ENCODE measurements at places on chromosomes 1 and 21.

- no peak for DNase-seq
Observed at GRCh38 chr1:155226910-155227260, 18.4 kb downstream of the MTX1 start.

GRCh38 chr1:190634134-190634533 is 156.5 kb upstream of the BRINP3 start:
- DNase-seq: no peak

- no peak for DNase-seq
Observed at GRCh38 chr1:41767534-41768525, 150.9 kb downstream of the HIVEP3 start.

- DNase-seq: no peak
Observed at GRCh38 chr21:35149698-35150097, 100.6 kb upstream of the RUNX1 start.

GRCh38 chr21:42925114-42925926 is at the start of gene ERVH48-1:
ERVH48-1 (minus strand) TSS chr21:42925630; CDS start chr21:42919006, 6,624 bp downstream.
- DNase-seq: no peak

- no peak for DNase-seq
Observed at GRCh38 chr1:228465141-228465540, 22.0 kb upstream of the RNF187 start.

DNA sequence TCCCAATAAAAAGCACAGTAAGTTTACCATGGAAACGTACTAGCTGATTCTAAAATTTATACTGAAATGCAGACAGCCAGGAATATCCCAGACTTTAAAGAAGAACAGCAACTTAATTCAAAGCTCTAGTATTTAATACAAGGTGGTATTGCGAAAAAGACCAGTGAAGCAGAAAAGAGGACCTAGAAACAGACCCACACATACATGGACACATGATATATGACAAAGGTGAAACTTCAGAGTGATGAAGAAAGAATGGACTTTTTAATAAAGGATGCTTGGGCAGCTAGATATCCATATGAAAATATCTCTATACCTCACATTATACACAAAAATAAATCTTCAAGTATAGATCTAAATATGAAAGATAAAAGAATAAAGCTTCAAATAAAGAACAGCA is 62.6 kb downstream of the COP1 start:
- no peak for DNase-seq

GRCh38 chr1:72637593-72637992 is 355.3 kb upstream of the NEGR1 start:
- DNase-seq: no peak

- no peak for DNase-seq
Observed at GRCh38 chr1:164805399-164805798, 246.4 kb downstream of the PBX1 start.

GRCh38 chr1:10308001-10308400 is 90.9 kb upstream of the PGD start:
- DNase-seq: peak; percentile 16

- no peak for DNase-seq
Observed at GRCh38 chr1:48767975-48768510, 8.6 kb downstream of the BEND5 start.

GRCh38 chr1:47003896-47004403 is 19.5 kb upstream of the CYP4X1 start:
- DNase-seq: no peak

GRCh38 chr1:220184506-220184905 is 87.7 kb downstream of the RAB3GAP2 start:
- DNase-seq: no peak

DNA sequence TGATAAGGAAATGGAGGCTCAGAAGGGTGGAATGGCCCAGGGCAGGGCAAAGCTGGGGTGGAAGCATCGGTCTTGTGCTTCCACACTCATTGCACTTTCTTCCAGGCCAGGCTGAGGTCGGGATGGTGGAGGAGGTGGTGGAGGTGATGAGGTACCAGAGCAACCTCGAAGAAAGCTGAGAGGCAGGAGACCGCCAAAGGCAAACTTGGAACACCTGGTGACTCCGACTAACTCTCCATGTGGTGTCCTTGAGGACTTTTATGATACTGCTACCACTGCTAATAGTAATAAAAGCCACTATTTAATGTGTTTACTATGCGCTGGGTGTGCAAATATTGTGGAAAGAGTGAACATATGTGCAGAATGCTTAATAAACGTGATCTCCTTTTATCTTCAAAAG is 16.9 kb upstream of the BTG2 start:
- DNase-seq: no peak

DNA sequence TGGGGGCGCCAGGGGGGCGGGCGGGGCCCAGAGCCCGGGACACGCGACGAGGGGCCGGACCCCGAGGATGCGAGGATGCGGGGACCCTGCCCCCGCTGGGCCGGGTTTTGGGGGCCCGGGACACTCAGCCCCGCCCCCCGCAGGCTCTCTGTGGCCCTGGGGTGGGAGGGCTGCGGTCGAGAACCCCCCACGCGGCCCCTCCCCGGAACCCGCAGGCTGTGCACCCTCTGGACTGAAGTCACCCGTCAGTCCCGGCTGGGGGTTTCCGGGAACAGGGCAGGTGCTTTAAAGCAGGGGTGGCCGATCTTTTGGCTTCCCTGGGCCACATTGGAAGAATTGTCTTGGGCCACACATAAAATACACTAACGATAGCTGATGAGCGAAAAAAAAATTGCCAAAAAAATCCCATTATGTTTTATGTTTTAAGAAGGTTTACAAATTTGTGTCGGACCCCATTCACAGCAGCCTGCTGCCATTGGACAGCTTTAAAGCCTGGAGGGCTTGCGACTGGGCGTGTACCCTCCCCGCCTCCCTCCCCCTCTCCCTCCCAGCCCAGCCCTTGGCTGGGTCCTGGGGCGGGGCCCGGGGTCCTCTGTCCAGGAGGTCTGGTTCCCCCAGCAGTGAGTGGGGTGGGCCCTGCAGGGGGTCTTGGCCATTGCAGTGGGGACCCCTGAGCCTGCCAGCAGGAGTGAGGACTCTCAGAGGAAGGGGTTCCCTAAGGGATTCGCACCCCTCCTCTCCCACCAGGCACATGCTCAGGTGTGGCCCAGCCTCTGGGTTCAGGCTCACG is 21.6 kb upstream of the C1orf159 start:
- DNase-seq: peak; percentile 70

DNA sequence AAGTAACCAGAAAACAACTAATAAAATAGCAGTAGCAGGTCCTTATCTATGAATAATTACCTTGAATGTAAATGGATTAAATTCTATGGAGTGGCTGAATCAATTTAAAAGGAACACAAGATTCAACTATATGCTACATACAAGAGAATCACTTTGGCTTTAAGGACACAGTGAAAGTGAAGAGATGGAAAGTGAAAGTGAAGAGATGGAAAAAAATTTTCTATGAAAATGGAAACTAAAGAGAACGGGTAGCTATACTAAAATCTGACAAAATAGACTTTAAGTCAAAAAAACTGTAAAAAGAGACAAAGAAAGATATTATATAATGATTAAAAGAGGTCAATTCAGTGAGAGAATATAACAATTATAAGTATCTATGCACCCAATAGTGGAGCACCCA is 54.7 kb downstream of the C1orf185 start:
- DNase-seq: no peak

DNA sequence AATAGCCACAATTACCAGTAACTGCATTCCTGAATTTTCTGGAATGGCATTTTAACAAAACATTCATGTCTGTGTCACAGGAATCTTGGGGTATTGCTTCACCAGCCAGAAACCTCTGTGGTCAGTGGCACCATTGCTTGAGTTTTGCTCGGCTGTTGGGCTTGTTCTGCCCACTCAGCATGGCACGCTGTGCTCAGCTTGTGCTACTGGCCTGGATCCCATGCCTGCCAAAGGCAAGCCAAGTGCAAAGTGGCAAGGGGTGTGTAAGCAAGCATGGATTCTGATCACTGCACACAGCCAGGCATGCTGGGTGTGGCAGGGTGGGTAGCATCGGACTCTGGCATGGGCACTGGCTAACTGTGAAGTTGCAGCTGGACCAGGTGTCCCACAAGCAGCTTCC is 1150.9 kb downstream of the MRPL39 start:
- DNase-seq: no peak

- DNase-seq: no peak
Observed at GRCh38 chr1:31405578-31406245, 7.3 kb upstream of the SERINC2 start.

GRCh38 chr1:64196074-64196870 is 7.2 kb upstream of the UBE2U start:
- no peak for DNase-seq

- DNase-seq: no peak
Observed at GRCh38 chr1:25216123-25216522, 16.2 kb downstream of the SYF2 start.

- no peak for DNase-seq
Observed at GRCh38 chr1:237851210-237851845, 39.4 kb downstream of the ZP4 start.

- DNase-seq: no peak
Observed at GRCh38 chr1:229947968-229948367, 119.1 kb upstream of the GALNT2 start.

GRCh38 chr1:86258101-86258500 is 101.5 kb upstream of the COL24A1 start:
- DNase-seq: no peak

DNA sequence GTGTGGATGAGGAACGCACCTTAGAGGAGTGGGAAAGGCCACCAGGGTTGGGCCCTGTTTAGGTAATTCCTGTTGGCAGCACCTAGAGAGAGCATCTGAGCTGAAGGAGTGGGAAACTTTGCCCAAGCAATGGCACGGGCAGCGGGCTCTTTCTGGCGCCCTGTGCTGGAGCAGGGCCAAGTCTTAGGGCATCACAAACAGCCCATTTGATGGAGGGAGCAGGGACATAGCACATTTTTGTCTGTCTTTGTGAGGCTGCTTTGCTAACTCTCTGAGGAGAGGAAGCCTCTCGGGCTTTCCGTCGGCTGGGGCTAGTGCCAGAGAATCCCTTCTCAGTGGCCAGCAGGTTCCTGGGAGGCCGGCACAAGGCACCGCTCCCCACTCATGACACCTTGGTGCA is 22.5 kb upstream of the CNTN2 start:
- DNase-seq: no peak

DNA sequence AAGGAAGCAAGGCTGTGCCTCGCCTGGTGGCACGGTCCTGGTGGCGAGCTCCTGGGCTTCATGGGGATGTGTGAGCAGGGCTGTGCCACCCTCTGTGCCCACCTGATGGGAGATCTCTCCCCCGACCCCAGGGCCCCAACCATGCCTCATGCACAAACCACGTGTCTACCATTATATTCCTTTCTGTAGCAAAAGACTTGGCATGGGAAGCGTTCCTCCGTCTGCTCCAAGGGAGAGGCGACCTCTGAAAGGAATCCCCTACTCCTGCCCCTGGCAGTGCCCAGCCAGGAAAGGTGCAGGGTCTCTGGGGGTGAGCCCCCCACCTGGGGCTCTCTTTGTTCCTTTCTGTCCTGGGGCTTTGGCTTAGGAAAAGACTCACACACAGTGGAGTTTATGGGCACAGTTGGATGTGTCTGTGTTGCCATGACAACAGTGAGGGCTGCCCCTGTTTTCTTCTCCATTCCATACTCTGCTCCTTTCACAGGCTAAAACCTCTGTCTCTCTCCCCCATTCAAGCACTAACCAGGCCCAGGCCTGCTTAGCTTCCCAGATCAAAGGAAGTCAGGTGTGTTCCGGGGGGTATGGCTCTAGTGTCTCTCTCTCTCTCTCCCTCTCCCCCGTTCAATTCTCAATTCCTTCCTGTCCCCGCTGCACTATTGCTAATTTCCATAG is 21.4 kb upstream of the LRRN2 start:
- DNase-seq: no peak

DNA sequence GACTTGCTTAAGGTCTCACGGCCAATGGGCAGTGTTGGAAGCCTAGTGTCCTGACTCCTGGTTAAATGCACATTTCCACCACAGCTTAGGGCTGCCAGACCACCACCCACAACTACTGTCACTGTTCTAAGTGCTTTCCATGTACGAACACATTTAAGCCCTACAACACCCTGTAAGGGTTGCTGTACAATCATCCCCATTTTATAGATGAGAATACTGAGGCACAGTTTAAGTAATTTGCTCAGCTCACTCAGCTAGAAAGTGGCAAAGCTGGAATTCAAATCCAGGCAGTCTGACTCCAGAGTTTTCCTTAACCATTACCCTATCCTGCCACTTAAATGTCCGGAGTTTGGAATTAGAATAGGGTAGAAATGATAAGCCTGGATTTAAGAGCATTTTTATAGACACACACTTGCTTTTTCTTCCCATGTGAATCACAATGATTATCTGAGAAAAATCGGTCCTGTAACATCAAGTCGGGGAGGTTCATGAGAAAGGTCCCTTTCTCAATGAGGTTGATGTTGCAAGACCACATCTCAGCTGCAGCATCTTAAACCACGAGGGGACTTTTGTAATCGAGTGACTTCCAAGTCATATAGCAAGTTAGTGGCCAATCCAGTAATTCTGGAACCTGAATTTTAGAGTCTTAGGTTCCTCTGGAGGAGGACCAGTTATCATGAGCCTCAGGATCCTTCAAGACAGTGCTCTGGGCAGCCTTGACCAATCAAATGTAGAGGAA is 8.6 kb downstream of the E2F2 start:
- DNase-seq: no peak

DNA sequence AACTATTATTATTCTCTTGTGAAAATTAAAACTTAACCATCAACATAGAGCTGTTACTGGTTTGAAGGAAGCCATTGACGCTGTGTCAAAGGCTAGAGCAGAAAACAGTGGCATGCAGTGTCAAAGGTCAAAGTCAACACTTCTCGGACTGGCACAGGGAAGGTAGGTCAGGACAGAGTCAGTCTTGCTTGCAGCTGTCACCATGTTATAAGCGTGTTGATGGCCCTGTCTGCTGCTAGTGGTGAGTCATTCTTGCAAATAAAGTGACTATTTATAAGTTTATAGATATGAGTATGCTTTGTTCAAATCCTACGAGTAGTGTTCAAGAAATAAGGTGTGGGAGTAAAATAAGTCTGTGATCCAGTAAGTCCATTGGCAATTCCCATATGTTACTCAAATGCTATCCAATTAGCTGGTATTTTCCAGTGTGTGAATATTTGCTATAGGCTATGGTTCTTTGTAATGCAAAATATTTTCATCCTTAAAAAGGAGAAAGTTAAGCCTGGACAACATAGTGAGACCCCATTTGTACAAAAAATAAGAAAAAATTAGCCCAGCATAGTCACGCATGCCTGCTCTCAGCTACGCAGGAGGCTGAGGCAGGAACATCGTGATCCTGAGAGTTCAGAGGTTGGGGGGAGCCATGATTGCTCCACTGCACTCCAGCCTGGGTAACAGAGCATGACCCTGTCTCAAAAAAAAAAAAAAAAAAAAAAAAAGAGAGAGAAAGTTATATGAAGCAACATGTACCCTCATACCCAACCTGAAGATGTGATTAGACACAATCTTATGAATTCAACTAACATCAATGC is 26.3 kb upstream of the TINAGL1 start:
- no peak for DNase-seq

GRCh38 chr1:108644984-108645383 is 15.9 kb downstream of the HENMT1 start:
- peak; percentile 31 for DNase-seq

- DNase-seq: no peak
Observed at GRCh38 chr1:229368347-229368746, 25.5 kb upstream of the CCSAP start.

- DNase-seq: no peak
Observed at GRCh38 chr1:29145739-29146437, 22.2 kb upstream of the TMEM200B start.

- DNase-seq: peak; percentile 21
Observed at GRCh38 chr1:210372931-210373627, 44.4 kb downstream of the HHAT start.
